Panc1 (cell line): ENCODE measurements at places on chromosomes 12 and 14. TPM values are rescaled to one million over a fixed set of nuclear protein-coding genes. Genes with fewer than 3 reads are reported as not detected.

Gene OASL
- 21.1 TPM for total RNA-seq

Gene CLEC4A
- 0.33 TPM for total RNA-seq

Gene KLHDC2
- total RNA-seq: 24.5 TPM

Gene GDF3
- total RNA-seq: not detected

- DNase-seq: no peak
These were observed 29.0 kb downstream of the DLK1 start for GRCh38 chr14:100755649-100756048.

DNA sequence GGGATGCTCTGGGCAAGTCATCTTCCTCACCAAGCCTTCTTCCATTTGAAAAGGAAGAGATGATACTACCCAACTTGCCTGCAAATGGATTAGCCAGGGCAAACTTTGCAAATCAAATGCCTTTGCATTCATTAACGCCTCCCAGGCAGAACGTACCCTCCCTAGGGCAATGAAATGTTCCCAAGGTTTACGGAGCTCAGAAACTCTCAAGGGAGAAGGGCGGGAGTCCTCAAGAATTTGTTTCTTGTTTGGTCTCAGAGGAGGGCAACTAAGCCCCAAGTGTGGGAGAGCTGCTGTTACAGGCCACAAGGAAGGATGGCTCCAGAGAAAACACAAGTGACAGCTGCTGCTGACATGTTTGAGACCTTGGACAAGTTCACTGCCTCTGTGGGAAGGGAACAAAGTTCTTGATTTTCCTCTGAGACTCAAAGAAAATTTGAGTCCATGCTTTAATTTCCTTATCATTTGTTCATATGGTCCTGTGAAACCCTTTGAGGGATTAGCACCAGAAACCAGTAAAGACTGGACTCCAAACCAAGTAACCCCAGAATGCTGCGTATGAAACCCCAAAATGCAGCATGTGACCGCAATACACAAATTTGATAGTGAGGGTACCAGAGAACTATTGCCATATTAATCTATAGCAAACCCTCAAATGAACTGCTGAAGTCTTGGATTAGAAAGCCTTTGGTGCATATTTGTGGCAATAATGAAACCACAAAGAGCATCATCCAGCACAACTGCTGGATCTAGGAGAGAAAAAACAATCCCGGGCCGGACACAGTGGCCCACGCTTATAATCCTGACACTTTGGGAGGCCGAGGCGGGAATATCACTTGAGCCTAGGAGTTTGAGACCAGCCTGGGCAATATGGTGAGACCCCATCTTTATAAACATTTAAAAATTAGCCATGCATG lies 22.9 kb downstream of the SPTB start:
- no peak for DNase-seq

GRCh38 chr14:99571303-99571986 lies 32.6 kb downstream of the CCDC85C start:
- DNase-seq: no peak
